Common myeloid progenitor, CD34-positive (primary cell): ENCODE measurements at places on chromosomes 11 and 22.

DNA sequence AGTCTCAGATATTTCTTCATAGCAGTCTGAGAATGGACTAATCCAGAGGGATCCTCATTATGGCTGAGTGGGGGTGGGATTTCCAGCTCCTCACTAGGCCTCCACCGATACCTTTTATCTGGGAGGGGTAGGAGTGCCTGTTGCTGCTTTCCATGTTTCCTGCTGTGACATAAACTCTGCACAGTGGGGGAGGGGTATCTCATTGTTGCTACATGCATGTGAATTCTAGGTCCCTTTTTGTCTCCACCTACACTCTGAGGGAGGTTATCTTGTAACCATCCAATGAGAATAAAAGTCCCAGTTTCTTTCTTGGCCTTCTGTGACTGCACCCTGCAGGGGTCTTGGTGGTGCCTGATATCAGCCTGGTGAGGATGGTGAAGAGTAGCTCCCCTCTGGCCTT lies 60.5 kb downstream of the ADAMTS15 start:
- DNase-seq, result no peak

DNA sequence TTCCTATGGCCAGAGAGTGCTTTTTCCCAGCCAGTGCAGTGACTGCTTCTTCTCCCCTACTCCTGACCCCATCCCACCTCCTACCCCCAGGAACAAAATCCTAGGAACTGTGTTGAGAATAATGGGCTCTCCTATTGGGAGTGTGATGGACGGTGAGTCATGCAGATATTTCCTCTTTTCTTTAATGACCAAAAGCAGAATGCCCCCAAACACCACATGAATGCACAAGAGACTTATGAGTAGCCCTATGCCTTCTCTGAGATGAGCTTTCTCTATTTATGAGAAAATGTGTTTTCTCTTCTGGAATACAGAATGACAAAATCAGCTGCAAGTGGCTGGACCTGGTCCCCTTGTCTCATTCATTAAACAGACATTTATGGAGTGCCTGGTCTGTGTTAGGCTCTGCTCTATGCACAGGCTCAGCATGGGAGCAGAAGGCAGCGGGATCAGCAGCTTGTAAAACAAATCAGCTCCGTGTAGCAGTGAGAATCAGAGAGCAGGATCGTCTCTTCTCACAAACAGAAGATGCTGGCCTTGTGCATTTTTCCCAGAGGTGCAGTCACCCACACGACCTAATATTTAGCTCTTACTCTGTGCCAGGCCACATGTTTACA lies 47.5 kb upstream of the GALNT18 start:
- peak; percentile 47 for DNase-seq

DNA sequence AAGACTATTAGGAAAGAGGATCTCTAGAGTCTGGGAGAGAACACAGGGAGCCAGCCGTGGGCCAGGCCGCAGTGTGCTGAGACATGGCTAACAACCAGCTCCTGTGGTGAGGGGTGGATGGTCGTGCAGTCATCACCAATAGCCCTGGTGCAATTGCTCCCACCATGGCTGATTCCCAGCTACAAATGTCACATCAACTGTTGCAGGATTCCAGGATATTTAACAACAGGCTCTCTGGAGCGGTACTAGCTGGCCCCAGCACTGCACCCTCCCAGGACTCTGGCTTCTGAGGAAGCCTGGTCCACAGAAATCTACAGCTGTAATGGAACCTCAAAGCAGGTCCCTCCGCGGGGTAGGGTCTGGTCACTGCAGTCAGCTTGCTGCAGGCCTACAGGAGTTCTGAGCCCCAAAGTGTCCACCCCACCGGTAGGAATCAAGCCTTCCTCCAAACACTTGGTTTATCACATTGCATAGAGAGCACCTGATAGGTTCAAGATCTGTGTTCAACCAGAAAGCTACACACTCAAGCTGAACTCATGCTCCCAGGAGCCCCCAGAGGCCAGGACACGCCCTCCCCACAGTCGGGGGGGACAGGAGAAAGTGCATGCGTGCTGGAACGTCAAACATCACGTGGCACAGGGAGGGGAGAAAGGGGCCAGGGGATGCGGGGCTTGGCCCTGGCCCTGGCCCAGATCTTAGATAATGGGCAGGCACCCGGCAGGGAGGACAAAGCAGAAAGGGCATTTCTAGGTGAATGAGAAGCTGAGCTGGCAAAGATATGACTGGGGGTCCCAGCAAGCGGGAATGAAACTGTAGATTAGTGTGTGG lies 609.0 kb downstream of the TBC1D22A start:
- no peak for DNase-seq

DNA sequence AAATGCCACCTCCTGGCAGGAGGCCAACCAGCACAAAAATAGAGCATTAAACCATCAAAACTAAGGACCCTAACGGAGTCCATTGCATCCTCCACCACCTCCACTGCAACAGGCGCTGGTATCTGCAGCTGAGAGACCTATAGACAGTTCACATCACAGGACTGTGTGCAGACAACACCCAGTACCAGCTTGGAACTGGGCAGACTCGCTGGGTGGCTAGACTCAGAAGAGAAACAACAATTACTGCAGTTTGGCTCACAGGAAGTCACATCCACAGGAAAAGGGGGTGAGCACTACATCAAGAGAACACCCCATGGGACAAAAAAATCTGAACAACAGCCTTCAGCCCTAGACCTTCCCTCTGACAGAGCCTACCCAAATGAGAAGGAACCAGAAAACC lies 11.6 kb upstream of the TMEM45B start:
- DNase-seq, result no peak
